Ovary (tissue), 10 donors: ENCODE measurements at places on chromosomes 12 and 14. TPM values are rescaled to one million over a fixed set of nuclear protein-coding genes. Genes with fewer than 3 reads are reported as not detected.

DNA sequence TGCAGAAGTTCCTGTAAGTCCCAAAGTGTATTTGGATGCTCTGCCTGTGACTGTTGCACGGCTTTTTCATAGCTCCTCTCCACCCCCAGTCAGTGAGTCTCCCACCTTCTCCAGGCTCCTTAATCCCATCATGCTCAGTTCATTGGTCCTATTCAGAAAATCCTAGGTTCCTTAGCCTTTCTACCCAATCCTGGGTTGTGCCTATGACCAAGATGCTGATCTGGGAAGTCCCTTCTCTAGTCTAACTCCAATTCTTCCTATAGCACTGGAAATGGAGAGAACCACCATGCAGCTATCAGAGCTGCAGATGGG, 7.7 kb downstream of the CISTR start:
- no peak overlapping the region for H3K27ac ChIP-seq
- H3K4me1 ChIP-seq: peaks cover 4% of the 10 kb centered on the region
- no peak for DNase-seq
- H3K36me3 ChIP-seq: no peaks in the 10 kb centered on the region

DNA sequence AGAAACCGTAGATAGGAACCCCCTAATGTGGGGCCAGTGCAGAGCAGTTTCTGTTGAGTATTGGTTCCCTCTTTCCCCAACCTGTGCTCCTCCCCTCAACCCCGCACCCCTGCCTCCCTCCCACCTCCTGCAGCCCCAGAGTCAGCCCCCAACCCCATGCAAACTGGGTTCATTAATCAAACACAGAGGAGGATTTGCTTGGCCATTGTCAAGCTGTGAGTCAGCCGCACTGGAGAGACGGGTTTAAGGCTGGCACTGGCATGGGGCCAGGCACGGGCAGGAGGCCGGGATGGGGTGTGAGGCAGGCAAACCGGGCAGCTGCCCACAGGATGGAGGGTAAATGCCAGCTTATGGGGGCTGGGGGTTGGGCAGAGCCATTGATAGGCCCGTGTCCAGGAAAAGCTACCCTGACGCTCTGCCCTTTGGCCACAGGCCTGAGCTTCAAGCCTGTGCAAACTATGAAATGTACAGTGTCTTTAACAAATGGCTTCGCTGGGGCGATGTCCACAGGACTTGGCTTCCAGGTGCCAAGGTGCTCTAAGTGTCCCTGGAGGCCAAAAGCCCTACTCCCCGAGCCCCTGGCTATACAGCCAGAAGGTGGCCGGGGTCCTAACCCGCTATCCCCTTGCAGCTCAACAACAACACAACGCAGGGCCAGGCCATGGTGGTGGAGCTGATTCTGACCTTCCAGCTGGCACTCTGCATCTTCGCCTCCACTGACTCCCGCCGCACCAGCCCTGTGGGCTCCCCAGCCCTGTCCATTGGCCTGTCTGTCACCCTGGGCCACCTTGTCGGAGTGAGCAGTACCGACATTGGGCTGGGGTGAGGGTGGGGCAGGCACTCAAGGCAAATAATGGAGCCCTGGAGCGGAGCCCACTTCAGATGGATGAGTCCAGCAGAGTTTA, 1.4 kb downstream of the AQP5 start:
- peaks cover 9% of the 10 kb centered on the region for H3K4me1 ChIP-seq
- no peak overlapping the region for H3K4me3 ChIP-seq

- no peaks in the 10 kb centered on the region for H3K36me3 ChIP-seq
- H3K4me3 ChIP-seq: no peak overlapping the region
- peaks cover 9% of the 10 kb centered on the region for H3K4me1 ChIP-seq
- peak; percentile 32 for DNase-seq
Measured at GRCh38 chr12:12792421-12792820, 7.0 kb downstream of the APOLD1 start.

GRCh38 chr12:42124764-42125387, 19.8 kb downstream of the GXYLT1 start:
- no peak overlapping the region for H3K27ac ChIP-seq
- H3K36me3 ChIP-seq: no peaks in the 10 kb centered on the region
- no peak for DNase-seq
- H3K4me3 ChIP-seq: no peak overlapping the region

GRCh38 chr12:2637371-2637770, 157.4 kb upstream of the FKBP4 start:
- no peak overlapping the region for H3K4me3 ChIP-seq
- no peaks in the 10 kb centered on the region for H3K36me3 ChIP-seq
- no peaks in the 10 kb centered on the region for H3K4me1 ChIP-seq
- no peak for DNase-seq
- no peaks in the 10 kb centered on the region for H3K27me3 ChIP-seq

DNA sequence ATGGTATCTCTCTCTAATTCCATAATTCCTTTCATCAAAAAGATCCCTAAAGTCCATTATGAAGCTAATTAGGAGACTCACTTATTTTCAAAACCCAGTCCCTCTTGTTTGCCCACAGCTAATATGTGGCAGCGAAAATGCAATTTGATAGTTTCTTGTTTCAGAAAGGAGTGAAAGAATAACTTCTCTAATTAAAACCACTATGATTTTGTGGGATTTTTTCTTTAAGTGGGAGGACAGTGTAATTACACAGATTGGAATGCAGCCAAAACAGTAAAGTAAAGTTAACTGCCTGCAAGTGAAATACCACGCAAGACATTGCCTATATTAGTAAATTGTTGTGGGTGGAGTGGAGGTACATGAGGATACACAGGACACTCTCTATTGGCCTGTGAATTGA, 50.0 kb downstream of the PTPRO start:
- H3K27ac ChIP-seq: no peak overlapping the region
- no peaks in the 10 kb centered on the region for H3K36me3 ChIP-seq
- no peaks in the 10 kb centered on the region for H3K4me1 ChIP-seq
- DNase-seq: no peak
- no peaks in the 10 kb centered on the region for H3K27me3 ChIP-seq

OAS1 gene
- total RNA-seq: 14.8 TPM

DNA sequence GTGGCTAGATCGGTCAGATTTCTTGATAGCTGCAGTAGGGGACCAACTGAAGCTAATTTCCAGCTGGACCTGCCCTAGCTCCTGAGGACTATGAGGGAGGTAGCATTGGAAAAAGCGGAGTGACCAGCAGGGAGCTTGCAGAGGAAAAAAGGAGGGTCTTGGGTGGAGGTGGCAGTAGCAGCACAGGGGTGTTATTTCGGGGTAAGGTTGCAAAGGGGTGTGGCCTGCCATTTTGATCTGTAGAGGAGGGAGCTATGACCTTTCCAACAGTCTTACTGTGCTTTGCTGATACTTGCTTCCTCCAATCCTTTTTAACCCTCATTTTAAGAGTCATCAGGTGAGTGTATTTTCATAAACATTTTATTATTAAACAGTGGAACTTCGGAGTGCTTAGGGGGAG, 83.8 kb upstream of the NRXN3 start:
- no peaks in the 10 kb centered on the region for H3K27me3 ChIP-seq
- no peaks in the 10 kb centered on the region for H3K36me3 ChIP-seq
- no peak overlapping the region for H3K27ac ChIP-seq
- H3K4me1 ChIP-seq: no peaks in the 10 kb centered on the region
- DNase-seq: no peak
- H3K4me3 ChIP-seq: no peak overlapping the region

DNA sequence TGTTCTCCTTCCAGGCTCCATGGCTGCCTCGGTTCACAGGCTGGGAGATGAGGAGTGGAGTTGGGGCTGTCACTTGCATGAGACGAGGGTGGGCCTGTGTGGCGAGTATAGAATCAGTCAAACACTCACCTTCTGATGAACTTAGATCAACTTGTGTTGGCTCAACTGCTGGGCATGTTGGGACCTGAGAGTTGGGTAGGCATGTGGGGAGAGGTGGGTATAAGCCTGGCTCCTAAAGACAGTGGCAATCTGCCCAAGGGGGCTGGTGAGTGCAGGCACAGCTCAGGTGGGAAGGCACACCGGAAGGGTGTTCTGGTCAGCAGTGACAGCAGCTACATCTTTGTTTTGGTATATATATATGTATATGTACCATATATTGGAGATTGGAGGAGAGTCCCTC, 30.1 kb upstream of the TDRD9 start:
- H3K27ac ChIP-seq: no peak overlapping the region
- no peaks in the 10 kb centered on the region for H3K4me1 ChIP-seq
- no peaks in the 10 kb centered on the region for H3K36me3 ChIP-seq
- DNase-seq: no peak

SIRT4 gene
- total RNA-seq: 1.4 TPM

- H3K4me3 ChIP-seq: no peak overlapping the region
- H3K27me3 ChIP-seq: no peaks in the 10 kb centered on the region
- DNase-seq: no peak
Measured at GRCh38 chr12:58416236-58416635, 474.9 kb downstream of the ATP23 start.
